ENCODE measurements at places on chromosomes 1 and 21.

DNA sequence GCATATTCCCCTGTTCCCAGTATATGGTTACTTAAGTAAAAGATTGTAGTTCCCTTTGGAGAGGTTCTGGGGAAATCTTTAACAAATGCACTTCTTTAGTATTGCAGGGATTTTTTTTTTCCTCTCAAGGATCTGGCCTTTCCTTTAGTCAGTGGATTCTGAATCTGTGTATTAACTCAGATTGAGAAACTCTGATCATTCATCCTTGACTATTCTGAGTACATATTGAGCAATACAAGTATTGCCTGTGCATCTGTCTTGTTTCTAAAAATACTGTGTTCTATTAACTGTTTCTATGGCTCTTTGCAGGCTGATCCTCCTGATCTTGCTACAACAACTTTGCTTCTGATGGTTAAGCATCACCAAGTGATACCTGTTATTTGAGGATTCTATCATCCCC lies 67.8 kb upstream of the FGGY start:
- no peak for DNase-seq

DNA sequence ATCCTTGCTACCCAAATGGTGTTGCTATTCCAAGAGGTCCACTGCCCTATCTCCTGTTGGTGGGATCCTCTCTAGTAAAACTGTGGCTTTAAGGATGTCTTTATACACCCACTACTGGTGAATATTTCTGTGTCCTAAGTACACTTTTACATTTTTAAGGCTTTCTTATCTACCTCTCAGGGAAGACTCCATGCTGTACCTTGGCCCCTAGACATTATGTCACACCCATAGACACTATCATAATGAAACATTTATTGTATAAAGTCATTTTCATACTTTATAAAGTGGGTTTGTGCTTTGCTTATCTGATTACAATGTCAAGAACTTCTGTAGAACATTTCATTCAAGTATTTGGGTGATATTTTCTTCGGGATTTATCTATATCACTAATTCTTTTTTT lies 270.3 kb upstream of the SNX7 start:
- DNase-seq, result no peak

GRCh38 chr21:25964926-25965325 lies 205.6 kb downstream of the APP start:
- no peak for DNase-seq

DNA sequence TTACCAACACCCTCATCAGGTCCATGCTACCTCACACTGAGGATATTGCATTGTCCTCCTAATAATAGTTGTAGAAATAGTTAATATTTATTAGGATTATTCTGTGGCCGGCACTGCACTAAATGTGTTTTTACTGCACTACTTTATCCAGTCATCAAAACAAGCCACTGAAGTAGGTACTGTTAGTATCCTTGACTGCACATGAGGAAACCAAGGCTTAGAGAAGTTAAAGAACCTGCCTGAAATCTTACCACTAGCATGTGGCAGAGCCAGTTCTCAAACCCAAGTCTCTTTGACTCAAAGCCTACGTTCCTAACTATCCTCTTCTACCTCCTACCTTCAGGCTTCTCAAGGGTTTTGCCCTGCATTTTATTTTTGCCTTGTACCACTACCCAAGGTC lies 30.9 kb downstream of the FMO1 start:
- DNase-seq, result no peak

- peak; percentile 86 for DNase-seq
Observed at GRCh38 chr1:209435654-209436566, 147.6 kb upstream of the CAMK1G start.

DNA sequence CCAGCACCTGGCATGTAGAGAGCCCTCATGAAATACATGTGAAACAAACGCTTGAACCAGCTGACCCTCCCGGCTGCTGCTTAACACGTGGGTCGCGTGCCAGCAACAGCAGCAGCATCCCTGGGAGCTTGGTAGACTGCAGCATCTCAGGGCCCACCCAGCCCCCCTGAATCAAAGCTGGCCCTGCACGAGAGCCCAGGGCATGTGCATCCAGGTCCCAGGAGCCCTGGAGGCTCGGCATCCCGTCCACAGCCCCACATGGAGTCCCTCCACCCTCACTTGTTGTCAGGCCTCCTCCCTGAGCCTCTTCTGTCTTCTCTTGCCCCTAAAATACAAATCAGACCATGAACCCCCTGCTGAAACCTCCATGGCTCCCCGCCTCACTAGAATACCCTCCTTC lies 123.1 kb downstream of the MATN1 start:
- no peak for DNase-seq

GRCh38 chr1:72435025-72435424 lies 152.7 kb upstream of the NEGR1 start:
- DNase-seq, result no peak

- no peak for DNase-seq
Observed at GRCh38 chr1:33709783-33710718, 153.8 kb upstream of the HMGB4 start.

- no peak for DNase-seq
Observed at GRCh38 chr1:48222501-48223242, at the start of gene SLC5A9. SLC5A9 (plus strand) TSS chr1:48222716; CDS start chr1:48222737, 21 bp downstream.

DNA sequence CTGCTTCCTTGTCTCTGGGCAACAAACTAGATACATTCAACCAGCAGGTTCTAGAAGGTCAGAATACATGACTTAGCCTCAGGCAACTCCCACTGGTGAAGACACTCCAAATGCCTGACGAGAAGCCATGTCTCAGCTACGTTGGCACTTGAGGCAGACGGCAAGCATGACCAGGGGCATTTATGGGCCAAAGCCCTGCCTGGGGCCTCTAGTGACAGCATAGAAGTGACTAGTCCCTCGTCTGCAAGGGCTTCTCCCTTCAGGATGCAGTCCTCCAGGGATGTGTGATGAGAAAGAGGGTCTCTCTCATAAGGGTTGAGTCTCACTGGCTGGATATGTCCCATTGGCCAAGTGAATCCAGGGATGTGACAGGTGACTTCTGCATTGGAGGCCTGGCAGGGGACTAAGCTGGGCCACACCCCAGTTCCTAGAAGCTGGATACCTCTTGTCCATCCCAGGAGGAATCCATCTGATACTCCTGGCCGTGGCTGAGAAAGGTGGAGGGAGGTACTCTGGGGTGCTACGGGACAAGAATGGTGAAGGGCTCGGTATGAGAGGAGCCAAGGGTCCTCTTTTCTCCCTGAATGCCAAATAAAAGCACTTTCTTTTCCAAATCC lies 148.6 kb upstream of the HMGB4 start:
- no peak for DNase-seq

DNA sequence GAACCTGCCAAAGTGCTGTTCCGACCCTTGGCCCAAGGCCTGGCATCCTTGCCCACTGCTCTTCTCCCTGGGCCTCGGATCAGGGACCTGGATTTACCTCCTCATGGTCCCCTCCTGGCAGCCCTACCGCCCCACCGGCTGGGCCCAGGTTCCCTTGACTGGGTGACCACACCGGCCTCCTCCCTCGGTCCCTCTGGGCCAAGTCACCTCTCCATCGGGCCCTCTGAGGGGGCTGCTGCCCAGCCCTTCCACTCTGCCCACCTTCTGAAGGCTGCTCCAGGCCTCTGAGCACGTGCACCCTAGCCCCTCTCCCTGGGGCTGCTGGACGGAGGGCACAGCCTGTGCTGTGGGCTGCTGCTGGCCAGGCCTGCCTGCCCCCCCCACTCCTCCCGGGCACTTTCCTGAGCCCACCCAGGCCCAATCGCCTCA lies 9.3 kb upstream of the MMEL1 start:
- no peak for DNase-seq

DNA sequence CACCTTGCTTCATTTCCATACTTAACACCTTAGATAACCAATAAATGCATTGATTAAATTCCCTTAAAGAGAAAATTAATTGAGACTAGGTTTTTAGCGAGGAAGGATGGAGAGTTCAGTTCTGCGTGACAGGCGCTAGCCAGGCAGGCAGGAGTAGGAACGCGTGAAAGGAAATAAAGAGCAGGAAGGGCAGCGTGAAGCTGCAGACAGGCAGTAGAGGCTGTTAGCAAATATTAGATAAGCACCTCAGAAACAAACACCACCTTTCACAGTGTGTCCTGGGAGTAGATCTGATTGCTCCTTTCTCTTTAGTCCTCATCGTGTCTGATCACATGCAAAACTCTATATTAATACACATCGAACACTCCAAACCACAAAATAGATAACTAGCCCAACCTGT lies 282.7 kb upstream of the ADGRL2 start:
- no peak for DNase-seq

DNA sequence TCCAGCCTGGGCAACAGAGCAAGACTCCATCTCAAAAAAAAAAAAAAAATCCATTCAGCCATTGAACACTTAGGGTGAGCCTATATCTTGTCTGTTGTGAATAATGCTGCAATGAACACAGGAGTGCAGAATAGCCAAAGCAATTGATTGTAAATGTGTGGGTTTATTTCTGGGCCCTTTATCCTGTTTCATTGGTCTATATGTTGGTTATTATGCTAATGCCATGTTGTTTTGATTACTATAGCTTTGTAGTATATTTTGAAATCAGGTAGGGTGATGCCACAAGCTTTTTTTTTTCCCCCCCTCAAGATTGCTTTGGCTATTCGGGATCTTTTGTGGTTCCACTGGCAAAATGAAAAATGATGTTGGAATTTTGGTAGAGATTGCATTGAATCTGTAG lies 167.5 kb downstream of the LBR start:
- no peak for DNase-seq

DNA sequence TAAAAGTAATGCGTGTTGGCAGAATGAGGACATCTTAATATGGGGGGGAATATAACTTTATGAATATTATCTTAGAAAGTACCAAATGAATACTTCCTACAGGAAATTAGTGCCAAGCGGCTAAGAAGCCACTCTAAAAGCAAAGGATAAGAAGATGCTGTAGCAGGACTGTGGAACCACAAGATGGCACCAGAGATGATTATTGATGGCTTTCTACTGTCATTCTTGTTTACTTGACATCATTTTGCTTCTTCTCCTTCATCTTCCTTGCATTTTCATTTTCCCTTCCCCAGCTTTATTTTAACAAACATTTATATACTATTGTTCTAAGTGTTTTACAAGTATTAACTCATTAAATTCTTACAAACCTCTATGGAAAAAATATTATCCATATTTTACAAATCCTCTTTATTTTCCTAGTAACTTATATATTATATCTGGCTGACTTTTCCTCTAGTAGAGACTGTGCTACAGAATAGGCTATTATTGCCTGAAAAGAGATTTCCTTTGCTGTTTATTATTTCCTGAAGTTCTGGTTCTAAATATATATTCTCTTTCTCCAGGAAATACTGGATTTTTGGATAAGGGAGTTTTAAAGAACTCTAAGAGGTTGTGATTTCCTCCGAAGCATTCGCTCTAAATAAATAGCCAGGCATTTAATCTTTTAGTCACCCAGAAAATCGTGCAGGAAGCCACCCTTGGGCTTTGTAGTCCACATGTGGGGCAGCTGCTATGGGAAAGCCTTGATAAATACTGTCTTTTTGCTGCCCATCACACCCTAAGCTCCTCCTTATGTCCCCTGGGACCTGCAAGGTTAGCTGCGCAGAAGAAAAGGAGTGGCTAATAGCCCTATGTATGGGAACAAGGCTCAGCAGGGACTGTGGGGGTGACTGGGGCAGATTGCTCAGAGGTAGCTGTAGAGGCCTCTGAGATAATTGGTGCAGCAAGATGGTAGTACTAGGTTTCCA lies 69.8 kb downstream of the TPR start:
- DNase-seq, result peak; percentile 18

GRCh38 chr1:17125756-17126237 lies 6.5 kb upstream of the PADI2 start:
- peak; percentile 79 for DNase-seq

- DNase-seq, result no peak
Observed at GRCh38 chr21:34730756-34731445, 62.1 kb downstream of the CLIC6 start.

DNA sequence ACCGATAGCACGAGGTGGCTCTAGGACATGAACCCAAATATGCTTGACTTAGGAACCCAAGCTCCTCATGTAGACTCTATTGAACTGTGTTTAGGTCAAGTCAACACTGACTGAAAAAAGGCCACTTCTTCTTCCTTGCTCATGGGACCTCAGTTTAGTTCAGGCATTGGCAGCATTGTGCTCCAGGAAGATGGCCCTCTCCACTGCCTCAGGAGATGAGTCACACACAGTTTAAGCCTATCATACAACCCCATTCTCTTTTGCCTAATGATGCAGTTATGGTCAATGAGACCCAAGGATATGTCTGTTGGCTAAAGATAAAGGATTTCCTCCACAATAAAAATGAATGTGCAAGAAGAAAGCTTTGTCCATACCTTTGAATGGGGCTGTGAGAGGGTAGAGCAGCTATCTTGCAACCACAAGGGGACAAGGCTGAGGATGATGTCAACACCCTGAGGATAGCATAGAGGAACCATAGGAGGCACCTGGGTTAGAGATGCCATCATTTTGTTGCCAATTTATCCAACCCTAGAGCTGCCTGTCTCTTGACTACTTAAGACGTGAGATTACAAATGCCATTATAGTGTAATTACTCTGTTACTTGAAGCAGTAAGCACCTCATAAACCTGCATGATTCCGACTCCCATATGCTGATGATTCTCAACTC lies 3.0 kb upstream of the TRIM63 start:
- no peak for DNase-seq

GRCh38 chr1:179794669-179795068 lies 51.6 kb downstream of the FAM163A start:
- DNase-seq, result peak; percentile 68

DNA sequence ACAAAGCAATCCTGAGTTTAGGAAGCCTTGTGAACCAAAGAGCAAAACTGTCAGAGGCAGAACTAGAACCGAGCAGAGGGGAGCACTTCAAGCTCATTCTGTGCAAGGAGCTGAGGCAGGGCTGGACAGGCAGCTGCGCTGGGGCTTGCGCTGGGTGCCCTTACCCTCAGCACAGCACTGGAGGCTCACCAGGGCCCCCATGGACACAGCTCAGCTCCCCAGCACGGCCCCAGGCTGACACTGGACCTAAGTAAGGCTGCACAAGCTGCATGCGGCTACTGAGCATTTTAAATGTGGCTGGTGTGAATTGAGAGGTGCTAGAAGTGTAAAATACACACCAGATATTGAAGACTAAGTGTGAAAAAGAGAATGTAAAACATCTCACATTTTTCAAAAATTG lies 22.1 kb downstream of the TMEM63A start:
- no peak for DNase-seq

- DNase-seq, result no peak
Observed at GRCh38 chr1:6419804-6420453, at the start of gene HES2. HES2 (minus strand) TSS chr1:6419919; CDS start chr1:6419820, 99 bp downstream.

DNA sequence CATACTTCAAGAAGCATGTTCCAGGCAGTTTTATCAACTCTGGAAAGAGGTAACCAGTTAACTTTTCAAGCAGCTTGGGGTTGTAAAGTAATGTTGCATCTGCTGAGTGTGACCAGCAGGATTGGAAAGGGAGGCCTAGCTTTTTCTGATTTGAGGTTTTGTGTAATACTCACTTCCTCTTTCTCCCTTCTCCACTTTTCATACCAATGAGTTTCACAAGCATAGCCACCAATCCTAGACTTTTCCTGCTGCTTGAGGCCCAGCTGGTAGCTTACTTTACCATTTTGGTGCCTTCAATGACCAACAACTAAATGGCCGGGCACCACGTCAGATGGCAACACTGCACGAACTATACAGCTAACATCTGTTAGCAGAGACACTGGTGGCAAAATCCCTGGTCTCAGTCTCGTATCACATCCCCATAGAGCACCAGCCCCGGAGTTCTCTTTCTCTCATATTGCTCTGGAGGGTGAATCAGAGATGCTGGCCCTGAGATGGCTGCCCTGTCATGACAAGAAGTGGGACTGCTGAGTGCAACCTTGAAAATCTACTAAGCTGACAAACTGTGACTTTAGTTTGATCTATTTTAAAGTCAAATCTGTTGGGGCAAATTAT lies 14.8 kb upstream of the GPR88 start:
- no peak for DNase-seq

All from BE2C (cell line).